Stimulated activated CD4-positive, alpha-beta T cell treated with anti-CD3 and anti-CD28 coated beads, Interleukin-1b, Interleukin-23, amount 100 ng/mL, for 1 hour (primary cell): ENCODE measurements at places on chromosomes 12 and 14.

- no peak for DNase-seq
Measured at GRCh38 chr14:41000350-41000749, 606.3 kb upstream of the LRFN5 start.

GRCh38 chr12:63152321-63152700 lies 1.3 kb upstream of the AVPR1A start:
- DNase-seq = no peak

DNA sequence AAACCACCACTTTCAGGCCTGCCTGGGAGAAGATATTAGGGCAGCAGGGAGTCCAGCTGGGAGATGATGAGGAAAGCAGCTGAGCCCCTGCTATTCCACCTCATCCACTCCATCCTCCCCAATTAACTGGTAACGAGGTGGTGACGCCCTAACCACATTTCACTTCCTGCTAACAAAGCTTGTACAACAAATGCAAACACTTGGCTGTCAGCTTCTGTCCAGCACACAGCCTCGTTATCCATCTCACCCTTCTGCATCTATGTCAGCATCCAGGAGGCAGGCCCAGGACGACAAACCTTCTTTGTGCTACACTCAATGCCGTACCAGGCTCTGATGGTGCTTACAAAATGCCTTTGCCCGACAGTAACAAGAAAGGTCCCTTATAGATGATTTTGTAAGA lies 225.4 kb downstream of the APAF1 start:
- DNase-seq = no peak

DNA sequence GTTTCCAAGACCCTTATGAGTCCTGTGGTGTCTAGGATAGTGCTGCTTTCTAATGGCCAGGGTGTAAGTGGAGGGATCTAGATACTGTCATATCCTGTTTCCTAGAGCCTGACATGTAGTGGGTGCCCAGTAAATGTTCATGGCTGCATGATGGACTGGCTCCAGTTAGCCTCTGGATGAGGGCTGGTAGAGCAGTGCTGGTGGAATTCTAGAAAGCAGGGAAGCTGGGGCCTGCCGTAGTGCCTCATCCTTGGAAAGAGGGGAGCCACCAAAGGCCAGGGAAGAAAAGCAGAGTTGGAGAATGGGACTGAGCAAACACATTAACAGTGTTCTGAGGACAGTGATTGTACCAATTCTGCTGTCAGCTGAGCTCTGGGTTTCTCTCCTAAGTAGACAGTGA lies 637 bp downstream of the GZMB start:
- no peak for DNase-seq

- DNase-seq = no peak
Measured at GRCh38 chr12:48777501-48778400, 11.1 kb downstream of the ADCY6 start.

DNA sequence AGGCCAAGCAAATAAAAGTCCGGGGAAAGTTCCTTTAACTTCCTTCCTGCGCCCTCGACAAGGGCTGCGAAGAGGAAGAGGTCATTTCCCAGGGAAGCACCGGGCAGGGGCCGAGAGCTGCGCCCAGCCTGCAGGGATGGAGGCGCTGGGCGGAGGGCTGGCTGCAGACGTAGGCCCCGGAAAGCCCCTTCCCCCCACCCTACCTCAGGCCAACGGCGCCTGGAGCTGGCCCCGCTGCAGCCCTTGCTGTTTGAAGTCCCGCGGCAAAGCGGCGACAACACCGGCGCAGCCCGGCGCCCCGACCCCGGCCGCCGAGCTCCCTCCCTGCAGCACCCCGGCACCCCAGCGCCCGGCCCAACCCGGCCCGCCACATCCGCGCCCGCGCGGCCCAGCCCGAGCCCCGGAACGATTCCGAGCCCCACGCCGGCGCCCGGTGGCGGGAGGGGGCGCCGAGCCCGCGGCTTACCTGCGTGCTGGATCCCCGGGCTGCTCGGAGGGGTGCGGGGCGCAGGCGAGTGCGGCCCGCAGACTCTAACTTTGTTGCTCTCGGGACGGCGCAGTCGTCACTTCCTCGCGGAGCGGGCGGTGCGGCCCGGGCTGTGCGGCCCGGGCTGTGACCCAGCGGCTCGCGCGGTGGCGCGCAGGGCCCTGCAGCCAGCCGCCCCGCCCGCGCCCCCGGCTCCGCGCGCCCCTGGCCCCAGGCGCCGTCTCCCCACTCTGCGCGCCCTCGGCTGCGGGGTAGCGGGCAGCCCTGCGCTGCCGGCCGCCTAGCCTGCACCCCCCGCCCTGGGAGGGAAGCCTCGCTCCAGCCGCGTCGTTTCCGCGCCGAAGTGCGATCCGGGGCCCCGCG lies 64.8 kb upstream of the PTGR2 start:
- peak; percentile 26 for DNase-seq

- DNase-seq = no peak
Measured at GRCh38 chr14:31947680-31948595, 129.2 kb upstream of the ARHGAP5 start.

DNA sequence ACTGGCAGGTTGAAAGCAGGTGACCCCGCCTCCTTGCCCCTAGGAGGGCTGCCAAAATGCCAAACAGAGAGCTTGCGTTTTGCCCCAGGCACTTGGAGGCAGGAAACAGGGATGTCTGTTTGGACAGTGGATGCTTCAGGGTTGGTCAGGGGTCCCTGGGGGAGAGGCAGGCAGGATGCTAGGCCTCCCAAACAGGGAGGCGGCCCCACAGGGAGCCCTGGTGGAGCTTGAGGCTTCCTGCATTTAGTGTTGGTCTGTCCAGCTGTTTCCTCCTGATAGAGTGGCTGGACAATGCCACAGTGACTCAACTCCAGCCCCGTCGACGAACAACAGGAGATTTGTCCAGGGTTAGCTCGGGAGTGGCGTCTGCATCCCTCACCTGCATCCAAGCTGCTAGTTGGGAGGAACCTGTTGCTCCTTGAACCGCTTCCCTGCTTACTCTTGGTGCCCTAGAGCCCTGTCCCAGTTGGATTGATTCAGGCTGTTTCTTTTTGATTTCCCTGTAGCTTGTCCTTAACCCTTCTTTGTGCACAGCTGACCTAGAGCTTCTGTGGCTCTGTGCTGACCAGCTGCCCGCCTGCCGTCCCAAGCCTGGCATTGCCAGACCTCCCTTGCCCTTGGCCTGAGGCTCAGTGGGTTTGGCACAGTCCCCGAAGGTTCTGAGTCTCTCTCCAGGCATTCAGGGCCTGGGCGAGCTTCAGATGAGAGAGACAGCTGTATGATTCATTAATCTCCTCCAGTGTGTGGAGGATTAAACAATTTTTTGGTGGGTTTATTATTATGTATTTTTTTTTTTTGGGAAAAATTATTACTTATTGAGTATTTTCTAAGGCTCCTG lies 45.9 kb downstream of the TSPAN9 start:
- no peak for DNase-seq

GRCh38 chr12:4859478-4860210 lies 50.1 kb upstream of the KCNA1 start:
- DNase-seq = no peak

- no peak for DNase-seq
Measured at GRCh38 chr14:60003991-60004390, 84.0 kb downstream of the LRRC9 start.

DNA sequence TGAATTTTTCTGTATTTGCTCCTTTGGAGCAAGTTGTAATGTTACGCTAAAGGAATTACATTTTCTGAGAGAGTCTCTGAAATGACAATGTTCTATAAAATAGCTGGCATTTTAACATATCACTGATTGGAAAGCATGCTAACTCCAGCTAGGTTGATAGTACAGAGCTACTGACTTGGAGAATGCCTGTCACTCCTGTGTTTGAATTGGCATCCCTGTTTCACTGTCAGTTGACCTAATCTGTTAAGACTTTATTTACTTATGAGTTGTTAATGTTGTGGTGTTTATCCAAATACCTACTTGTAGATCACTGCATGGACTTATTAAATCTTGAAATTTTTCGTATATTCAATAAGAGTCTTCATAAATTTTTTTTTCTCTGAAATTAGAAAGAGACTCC lies 33.6 kb downstream of the HCFC2 start:
- DNase-seq = no peak

DNA sequence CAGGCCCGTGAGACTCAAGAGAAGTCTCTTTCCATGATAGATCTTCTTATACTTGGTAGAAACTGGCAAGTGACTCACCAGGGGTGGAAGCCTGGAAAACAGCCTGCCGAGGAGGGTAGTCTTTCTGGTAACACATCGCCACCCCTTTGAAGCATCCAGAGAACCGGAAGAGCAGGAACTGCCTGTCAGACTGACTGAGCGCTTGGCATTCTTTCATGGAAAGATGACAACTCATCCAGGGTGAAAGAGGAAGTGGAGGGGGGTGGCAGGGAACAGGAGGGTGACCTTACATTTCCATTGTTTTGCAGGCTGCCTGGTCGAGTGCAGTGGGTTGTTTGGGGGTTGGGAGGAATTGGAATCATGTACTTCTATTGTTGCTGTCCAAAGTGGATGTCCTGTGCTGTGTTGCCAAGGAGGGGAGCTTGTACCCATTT lies 34.5 kb downstream of the PRKCH start:
- DNase-seq = no peak

- no peak for DNase-seq
Measured at GRCh38 chr12:124677552-124678356, 110.3 kb upstream of the NCOR2 start.

DNA sequence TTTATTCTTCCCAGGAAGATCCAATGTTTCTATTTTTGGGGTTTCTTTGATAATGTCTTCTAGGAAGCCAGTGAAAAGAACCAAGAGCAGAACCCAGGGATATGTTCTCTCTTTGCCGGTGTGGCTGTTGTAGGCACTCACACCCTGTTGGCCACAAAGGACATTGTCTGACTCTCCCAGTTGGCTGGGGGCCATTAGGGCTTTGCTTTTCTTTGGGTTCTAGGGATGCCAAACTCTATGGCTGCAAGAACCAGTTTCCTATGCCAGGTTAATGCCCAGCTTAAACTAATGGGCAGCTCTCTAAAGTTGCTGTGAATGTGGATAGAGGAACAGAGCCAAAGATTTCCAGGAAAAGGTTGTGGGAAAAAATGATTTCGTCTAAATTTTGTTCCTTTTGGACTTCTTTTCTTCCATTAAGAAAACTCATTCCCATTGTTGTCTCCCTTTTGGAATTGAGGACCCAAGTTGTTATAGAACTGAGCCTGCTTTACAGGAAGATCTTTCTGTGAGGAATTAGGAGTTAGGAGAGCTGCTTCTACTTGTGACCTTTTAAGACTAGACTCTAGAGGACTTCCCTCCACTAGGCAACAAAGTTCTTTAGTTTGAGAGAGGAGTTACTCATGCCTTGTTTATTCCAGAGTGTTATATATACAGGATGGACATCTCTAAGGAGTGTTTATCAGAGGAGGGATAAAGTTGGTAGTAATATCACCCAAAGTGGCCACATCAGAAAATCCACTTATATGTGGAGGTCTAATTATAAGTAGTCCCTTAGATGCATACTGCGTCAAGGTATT lies 13.1 kb downstream of the COPZ1 start:
- DNase-seq = no peak

DNA sequence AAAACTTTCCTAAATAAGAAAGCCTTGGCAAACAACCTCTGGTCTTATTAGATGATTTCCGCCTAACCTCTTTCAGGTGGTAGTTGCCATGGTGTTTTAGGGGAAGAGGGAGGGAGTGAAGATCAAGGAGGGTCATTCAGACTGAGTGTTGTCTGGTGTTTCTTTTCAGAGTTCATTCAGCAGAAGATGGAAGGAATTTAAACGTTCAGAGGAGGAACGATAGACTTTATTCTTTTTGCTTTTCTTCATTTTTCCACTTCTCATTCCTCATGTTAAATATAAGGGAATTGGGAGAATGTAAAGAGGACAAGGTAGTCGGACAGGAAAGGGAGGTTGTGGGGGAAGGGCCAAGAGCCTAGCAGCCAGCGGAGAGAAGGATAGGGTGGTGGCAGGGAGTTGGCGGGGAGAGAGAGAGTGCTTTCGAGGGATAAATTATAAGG lies 17.4 kb upstream of the SALL2 start:
- no peak for DNase-seq

GRCh38 chr14:99265571-99265970 lies 6.4 kb downstream of the BCL11B start:
- DNase-seq = no peak
